ENCODE measurements at places on chromosomes 6 and 20.

DNA sequence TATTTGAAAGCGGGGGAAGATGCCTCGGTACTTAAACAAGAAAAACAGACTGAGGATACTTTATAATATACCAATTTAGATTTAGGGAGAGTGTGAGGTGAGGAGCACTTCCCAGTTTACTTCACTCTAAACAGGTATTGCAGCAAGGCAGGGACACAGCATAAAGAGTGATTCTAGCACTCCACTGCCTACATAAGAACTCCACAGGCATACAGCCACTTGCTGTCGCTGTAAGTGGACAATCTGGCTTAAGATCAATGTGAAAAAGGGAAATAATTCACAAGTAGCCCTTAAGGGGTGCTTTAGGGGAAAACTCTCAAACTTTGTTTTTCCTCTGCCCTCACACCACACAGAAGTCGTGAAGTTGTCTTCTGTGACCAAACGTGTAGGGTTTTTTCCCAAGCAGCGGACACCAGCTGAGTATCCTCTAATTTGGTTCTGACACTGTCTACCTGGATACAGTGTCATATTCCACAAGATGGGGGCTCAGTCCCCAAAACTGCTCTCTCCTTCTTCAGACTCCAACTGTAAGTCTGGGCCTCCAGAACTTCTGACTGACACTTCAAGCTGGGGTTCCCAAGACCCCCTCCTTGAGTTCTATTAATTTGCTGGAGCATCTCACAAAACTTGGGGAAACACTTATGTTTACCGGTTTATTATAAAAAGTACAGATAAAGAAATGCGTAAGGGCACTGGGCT, 9.3 kb downstream of the ADNP start:
- DNase-seq = no peak

DNA sequence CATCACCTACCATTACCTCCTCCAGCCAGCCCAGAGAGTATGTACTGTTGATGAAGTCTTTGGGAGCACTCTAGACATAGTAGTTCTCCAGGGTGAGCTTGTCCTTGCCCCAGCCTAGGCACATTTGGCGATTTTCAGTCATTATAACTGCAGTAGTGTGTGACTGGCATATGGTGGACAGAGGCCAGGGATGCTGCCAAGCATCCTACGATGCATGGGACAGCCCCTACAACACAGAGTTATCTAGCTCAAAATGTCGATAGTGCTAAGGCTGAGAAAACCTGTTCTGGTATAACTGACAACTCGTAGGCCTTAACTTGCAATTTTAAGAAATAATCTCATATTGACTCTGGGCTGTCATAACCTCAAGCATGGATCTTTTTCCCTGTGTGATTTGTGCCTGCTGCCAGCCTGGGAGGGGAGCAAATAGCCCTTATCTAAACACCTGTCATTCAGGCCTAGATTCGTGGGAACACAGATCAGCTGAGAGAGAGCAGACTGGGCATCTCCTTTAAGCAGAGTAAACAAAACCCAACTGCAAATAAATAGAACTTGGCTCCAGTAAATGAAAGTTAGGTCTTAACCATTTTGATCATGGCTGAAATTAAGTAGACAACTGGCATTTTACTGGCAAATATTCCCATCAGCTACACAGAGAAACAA, 102.6 kb downstream of the SPTLC3 start:
- peak; percentile 43 for DNase-seq

DNA sequence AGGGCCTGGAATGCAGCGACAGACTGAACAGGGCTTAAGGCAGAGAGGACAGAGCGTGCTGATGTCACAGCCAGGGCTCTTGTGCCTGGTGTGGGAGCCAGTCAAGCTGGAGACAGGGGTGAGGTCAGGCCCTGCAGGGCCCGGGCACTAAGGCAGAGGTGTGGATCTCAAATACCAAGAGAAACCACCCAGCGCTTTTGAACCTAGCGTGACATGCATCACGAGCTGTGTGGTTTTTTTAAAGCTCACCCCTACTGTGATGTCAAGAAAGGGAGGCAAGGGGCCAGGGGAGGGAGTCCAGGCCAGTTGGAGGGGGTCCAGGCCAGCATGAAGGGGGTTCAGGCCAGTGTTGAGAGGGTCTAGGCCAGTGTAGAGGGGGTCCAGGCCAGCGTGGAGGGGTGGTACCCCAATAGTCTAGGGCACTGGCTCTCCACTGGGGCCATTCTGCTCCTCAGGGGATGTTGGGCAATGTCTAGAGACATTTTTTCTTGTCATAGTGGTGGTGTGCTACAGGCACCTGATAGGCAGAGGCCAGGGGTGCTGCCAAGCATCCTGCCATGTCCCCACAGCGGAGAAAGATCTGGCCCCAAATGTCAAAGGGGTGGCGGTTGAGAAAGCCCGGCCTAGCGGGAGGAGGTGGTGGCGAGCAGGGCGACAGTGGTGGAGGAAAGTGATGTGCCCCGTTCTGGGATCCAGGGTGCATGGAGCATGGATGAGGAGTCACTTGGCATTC, 42.6 kb downstream of the RBM38 start:
- DNase-seq = no peak

GRCh38 chr6:87105823-87106222, 10.9 kb upstream of the CGA start:
- DNase-seq = no peak

DNA sequence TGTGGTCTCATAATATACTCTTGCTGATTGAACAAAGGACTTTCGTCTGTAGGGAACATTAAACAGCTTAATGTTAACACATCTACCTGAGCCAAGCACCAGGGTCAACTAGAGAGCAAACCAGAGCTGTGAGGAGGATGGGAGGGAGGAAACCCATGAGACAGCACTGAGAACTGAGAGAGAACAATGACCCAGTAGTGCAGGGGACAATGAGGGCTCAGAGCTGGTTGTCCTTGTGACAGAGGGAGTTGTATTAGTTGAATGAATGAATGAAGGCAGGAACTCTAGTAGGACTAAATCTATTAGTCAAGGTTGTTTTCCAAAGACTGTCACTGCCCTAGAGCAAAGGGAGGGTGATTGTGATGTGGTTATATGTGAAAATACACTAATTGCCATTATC, 28.2 kb upstream of the GSTA4 start:
- DNase-seq = peak; percentile 27

DNA sequence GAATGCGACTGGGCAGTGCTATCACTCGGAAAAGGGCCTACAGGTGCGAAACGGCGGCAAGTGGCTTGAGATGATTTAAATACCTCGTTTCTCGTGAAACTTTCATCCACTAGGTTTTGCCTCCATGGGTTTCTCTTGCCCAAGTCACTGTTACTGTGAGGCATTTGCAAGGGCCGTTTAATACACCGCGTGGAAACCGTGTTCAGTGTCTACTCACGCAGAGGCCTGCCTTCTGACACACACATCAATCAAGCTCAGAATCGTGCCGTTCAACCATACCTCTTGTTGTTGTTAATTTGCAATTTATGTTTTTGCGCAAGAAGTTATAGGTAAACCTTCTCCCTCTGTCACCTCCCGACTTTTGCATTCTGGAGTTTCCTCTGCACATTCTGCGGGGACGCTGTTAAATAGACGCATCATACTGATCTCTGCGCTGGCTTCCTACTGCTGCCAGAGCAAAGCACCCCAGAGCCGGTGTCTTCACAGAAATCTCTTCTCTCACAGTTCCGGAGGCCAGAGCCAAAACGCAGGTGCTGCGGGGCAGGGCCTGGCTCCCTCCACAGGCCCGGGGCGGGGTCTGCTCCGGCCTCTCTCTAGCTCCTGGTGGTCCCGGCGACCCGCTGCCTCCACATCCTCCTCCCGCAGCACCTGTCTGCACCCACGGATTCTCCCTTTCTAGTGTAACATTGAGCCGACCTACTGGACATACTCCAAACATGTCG, 251.4 kb downstream of the SMOC2 start:
- no peak for DNase-seq

GRCh38 chr6:73299151-73299971, 36.4 kb upstream of the KHDC1 start:
- no peak for DNase-seq

DNA sequence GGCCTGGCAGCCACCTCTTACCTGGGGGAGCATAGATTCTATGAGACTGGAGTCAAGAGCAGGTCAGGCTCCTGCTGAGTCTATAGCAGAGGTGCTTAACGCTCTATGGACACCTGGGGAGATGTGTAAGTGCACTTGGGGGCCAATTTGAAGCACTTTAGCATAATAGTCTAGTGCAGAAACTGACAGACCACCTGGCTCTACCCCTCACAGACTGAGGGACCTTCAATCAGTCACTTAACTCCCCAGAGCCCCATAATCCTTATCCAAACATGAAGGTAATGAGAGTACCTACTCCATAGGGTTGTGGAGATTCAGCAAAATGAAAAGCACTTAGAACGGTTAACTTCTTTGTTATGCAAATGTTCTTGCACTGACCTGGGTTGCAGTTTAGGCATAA, 87.3 kb upstream of the SLC22A16 start:
- DNase-seq = peak; percentile 93

GRCh38 chr20:39516964-39517363, 554.8 kb downstream of the DHX35 start:
- no peak for DNase-seq

GRCh38 chr6:106206905-106207304, 118.7 kb downstream of the ATG5 start:
- no peak for DNase-seq

GRCh38 chr20:13991311-13991710, 897 bp upstream of the SEL1L2 start:
- no peak for DNase-seq

DNA sequence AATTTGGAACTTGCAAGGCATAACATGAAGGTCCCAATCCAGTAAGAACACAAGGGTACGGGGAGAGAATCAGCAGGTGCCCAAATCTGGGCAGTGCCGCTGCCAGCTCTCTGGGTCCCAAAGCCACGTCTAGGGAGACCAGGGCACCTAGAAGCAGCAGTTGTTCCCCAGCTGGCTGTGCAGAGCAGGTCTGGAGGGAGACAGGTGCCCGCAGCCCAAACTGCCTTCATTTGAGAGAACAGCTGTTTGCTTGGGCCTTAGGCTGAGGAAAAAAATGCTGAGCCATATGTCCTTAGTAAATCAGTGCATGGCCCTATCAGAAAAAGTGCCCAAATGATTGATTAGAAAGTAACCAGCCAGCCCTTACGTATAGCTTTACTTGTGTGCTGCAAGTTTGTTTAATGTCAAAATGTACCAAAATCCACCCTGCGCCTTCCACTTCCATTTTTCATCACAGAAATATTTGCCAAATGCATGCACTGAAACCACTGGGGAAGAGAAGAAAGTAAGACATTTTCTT, 9.1 kb upstream of the PRELID3B start:
- peak; percentile 76 for DNase-seq

- DNase-seq = no peak
Measured at GRCh38 chr6:130644175-130644574, 183.0 kb upstream of the SMLR1 start.

- DNase-seq = peak; percentile 25
Measured at GRCh38 chr6:145372671-145373151, 362.6 kb downstream of the EPM2A start.

GRCh38 chr20:58469616-58470015, 45.6 kb downstream of the APCDD1L start:
- no peak for DNase-seq

DNA sequence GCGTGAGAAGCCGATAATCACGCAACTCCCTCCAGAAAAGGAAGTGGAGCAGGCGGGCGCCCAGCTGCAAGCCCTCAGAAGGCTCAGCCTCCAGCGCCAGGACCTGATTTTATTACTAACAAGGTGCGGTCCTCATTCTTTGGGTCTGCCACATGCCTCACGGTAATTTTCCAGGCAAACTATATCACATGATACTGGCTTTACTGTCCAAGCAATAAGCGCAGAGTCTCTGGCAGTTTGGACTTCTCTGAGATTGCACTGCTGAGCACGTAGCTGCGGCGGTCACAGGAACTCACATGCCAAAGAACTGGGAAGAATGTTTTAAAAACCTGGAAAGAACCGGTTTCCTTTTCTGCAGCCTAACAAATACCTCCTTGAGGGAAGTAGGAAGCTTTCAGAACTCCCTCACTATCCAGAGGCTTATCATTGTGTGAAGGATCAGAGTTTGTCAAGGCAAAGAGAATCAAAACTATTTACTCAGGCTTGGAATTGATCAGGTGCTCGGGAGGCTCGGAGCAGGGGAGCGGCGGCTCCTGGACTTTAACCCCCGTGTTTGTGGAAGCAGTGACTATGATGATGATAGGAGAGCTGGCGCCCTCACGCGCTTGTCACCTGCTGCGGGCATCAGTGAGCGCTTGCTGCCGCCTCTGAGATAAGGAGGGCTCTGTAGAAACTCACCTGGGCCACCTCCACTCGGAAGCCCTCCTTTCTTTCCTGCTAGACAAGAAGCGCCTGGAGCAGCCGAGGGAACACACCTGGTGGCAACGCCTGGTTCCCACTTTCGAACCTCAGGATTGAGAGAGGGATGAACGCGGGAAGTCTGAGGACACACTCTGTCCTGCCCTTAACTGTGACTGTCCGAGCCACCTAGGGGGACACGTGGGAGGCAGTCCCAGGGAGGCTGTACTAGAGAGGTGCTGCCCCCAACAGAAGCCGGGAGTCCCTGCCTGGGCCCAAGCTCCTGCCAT, 27.2 kb upstream of the SYNJ2 start:
- DNase-seq = peak; percentile 79

- no peak for DNase-seq
Measured at GRCh38 chr6:122754191-122754731, 25.3 kb upstream of the FABP7 start.

DNA sequence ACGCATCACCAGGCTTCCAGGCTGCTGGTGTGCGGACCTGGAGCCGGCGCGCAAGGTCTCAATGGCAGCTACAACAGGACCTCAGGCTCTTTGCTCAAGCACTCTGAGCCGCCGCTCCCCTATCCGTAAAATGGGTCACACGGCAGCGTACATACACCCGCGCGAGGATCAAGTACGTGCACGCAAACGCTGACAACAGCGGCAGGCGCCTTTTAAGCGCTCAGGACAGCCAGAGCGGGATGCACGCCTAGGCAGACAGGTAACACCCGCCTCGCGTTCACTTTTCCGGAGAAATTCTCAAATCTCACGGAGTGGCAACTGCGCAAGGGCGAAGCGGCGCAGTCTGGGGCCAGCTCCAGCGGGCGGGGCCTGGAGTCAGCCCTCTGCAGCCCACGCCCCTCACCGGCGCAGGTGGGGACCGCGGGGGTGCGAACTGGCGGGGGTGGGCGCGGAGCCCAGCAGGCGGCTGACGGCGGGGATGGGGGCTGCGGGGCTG, 535 bp downstream of the EXOC2 start:
- DNase-seq = peak; percentile 96

DNA sequence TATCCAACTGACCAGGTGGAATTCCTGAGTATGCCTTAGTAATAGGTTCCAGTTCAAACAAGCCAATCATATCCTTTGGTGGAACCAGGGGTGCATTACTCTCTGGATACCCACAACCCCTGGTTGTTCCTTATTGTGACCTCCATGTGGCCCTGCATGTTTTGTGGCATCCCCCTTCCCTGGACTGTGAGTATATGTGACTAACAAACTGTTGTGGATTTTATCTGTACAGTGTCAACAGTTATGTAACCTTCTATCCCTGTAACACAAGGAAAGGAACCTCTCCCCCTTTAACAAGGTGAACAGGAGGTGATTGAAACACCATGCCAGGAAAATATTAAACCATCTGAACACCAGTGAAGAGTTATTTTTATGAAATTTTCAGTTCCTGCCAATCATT, 46.2 kb downstream of the MLIP start:
- no peak for DNase-seq

- peak; percentile 53 for DNase-seq
Measured at GRCh38 chr20:52974179-52974594, 2.0 kb downstream of the TSHZ2 start.

GRCh38 chr6:26516481-26517427, 16.7 kb downstream of the BTN1A1 start:
- DNase-seq = no peak

- DNase-seq = peak; percentile 22
Measured at GRCh38 chr6:91534614-91535013, 947.7 kb upstream of the MAP3K7 start.

GRCh38 chr6:42224222-42225028, 6.8 kb upstream of the MRPS10 start:
- DNase-seq = peak; percentile 61

GRCh38 chr6:4776131-4776492, at the start of gene CDYL:
TSS of gene CDYL (plus strand) at chr6:4776404. CDS start at chr6:4776784, 380 bp downstream.
- DNase-seq = peak; percentile 97
